ENCODE measurements at places on chromosomes 6 and 20.

GRCh38 chr20:38091441-38092216 is 58.1 kb downstream of the RPRD1B start:
- DNase-seq = no peak

DNA sequence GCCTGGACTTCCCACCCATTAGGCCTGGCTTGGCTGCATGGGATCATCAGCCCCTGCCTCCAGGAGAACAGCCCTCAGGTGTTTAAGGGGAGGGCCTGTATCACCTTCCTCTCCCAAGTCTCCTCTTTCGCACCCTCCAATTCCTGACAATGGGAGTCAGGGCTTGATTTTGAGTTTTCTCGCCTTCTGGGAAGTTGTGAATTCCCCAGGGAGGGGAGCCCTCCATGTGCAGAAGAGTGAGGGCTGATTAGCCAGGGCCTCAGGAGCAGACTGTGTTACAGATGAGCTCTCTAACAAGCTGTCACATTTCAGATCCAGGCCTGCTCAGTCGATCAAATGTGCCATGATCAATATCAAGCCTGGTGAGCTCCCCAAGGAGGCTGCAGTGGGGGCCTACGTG is 42.4 kb downstream of the CNBD2 start:
- DNase-seq = no peak

- no peak for DNase-seq
Measured at GRCh38 chr6:3315841-3316240, 57.1 kb downstream of the PSMG4 start.

DNA sequence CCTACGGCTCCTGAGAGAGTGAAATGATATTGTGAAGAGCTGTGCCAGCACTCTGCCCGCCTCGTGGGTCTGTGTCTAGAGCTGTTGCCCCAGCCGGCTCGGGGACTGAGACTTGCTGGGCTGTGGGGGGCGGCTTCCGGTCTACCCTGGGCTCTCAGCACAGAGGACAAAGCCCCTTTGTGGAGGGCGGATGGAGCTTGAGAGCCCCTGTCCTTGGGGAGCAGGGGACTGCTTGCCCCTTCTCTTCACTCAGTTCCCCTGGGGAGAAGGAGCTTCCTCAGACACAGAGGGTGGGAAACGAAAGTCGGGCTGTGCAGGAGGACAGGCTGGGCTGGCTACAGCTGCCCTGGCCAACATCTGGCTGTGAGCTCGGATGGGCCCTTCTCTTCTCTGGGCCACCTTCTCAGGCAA is 11.0 kb downstream of the SRC start:
- DNase-seq = no peak

GRCh38 chr6:1504465-1504864 is 105.2 kb upstream of the FOXC1 start:
- DNase-seq = no peak

DNA sequence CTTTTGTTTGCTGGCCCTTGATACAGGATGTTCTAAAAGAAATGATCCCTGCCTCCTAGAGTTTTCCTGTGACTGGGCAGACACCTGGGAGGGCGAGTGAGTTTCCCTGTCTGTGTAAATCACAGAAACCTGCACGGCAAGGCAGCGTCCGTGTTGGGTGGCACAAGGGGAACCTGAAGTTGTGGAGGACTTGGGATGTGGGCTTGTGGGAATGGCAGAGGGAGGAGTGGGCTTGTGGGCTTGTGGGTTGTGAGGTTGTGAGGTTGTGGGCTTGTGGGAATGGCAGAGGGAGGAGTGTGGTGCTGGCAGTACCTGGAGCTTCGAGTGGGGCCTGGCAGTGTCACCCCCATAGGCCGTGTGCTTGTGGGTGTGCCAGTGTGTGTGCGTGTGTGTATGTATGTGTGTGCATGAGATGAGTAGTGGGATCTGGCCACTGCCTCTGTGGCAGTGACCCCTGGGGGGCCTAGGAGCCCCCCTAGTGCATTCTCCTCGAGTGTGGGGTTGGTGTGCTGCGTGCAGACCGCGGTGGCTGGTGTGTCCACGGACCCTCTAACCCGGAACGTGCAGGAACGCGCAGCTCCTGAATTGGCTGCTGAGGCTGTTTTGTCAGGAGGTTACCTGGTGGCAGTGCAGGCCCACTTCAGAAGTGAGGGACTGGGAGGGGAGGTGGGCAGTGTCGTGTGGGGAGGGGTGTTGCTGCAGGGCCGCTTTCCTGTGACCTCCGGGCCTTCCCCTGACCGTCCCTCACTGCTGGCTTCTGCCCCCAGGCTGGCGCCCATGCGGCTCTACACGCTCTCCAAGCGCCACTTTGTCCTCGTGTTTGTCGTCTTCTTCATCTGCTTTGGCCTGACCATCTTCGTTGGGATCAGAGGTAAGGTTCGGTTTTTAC is 13.0 kb downstream of the TMEM181 start:
- DNase-seq = no peak

DNA sequence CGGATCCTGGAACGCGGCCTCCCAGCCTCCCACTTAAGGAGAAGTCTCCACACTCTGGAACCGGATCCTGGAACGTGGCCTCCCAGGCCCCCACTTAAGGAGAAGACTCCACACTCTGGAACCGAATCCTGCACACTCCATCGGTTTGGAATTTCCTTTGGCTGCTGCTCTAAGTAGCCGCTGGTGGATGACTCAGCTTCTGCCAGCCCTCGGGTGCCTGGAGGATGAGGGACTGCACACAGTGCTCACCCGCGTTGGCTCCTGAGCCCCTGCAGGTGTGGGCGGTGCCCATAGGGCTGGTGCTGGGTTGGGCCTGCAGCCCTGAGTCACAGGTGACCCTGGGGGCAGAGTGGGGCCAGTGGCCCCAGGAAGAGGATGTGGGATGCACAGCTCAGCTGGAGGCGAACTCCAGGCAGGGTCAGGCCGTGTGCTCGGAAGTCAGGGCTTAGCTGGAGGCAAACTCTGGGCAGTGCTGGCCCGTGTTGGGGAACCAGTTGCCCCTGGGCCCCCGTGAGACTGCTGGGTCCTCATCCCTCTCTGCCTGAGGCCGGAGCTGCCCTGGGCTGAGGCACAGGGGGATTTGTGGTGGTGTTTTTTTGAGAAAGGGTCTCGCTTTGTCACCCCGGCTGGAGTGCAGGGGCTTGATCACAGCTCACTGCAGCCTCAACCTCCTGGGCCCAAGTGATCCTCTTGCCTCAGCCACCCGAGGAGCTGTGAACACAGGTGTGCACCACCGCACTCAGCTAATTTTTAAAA is 13.9 kb upstream of the TNFRSF6B start:
- DNase-seq = peak; percentile 96

GRCh38 chr6:89944826-89945407 is 50.6 kb downstream of the GJA10 start:
- no peak for DNase-seq

DNA sequence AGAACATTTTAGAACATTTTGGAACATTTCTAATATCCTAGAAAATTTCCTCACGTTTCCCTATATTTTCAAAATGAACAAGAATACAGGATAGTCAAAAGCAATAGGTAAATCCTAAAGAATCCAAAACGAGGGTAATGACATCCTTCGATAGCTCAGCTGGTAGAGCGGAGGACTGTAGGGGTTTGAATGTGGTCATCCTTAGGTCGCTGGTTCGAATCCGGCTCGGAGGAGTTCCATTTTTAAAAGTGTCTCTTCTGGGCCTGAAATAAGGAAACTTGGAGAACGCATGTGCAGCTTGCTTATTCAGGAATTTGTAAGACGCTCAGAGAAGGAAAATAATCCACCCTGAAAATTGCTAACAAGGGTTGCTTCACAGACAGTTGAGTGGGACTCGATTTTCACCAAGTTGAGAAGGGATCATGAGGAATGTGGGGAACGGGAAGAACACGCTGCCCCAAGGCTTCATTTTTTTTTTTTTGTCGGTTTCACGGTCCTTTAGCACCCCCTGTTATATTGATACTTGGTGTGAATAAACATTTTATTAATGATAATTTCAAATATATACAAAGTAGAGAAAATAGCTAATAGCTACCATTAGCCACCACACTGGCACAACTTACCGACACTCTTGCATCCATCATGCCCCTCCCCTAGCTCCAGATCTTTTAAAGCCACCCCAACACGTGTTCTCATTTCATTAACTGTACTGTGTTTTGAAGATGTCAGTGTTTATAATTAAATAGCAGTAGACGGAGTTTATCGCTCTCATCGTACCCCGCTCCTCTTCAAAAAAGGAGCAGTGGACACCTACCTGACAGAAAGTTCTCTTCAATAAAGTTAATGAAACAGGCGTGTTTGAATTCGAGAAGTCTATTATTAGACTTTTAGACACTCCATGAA is 1.8 kb upstream of the ABT1 start:
- no peak for DNase-seq

- DNase-seq = no peak
Measured at GRCh38 chr6:14977747-14978382, 268.0 kb upstream of the JARID2 start.

GRCh38 chr6:65289491-65289890 is 417.5 kb downstream of the EYS start:
- peak; percentile 3 for DNase-seq

GRCh38 chr6:73656531-73657145 is 2.8 kb upstream of the SLC17A5 start:
- DNase-seq = no peak

- no peak for DNase-seq
Measured at GRCh38 chr6:157763904-157764177, 59.2 kb upstream of the SNX9 start.

GRCh38 chr6:141653590-141653989 is 479.1 kb upstream of the GJE1 start:
- no peak for DNase-seq

DNA sequence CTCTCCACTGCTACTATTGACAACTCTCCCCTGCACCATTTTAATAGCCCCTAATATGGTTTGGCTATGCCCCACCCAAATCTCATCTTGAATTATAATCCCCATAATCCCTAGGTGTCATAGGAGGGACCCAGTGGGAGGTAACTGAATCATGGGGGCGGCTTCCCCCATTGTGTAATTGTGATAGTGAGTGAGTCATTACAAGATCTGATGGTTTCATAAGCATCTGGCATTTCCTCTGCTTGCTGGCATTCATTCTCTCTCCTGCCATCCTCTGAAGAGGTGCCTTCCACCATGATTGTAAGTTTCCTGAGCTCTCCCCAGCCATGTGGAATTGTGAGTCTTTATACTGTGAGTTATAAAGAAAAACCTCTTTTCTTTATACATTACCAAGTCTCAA is 74.1 kb upstream of the TCF21 start:
- DNase-seq = no peak

DNA sequence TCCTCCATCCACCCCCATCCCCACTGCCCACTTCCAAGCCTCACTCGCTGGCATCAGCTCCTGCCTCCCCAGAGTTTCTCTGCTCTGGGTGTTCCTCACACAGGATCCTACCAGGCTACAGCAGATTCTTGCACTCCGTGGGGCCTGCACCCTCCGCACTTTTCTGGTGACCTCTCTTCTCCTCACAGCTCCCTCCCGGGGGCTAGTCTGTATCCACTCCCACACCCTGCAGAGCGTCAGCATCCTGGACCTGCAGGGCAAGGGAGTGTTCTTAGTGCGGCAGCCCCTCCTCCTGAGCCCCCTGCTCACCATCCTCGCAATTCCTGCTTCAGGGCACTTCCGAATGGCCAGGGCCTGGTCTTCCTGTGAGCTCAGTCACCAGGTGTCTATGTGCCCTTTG is 224.2 kb downstream of the DLL1 start:
- no peak for DNase-seq

- DNase-seq = no peak
Measured at GRCh38 chr20:63282946-63283345, 10.0 kb upstream of the COL20A1 start.

DNA sequence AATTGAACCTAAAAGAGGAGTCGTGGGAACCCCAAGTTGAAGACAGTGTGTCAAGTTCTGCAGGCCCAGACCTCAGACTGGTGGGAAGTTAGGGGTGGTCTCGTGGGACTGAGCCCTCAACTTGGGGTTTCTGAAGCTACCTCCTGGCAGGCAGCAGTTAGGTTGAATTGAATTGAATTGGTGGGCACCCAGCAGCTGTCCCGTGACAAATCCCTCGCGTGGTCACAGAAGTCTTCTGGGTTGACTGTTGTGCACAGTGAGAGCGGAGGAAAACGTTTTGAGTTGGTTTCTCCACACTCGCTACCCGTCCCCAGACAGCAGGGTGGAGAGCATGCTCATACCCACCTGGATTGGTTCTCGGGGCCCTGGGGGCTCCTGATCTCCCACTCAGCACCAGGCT is 12.9 kb downstream of the SLC4A11 start:
- DNase-seq = no peak

DNA sequence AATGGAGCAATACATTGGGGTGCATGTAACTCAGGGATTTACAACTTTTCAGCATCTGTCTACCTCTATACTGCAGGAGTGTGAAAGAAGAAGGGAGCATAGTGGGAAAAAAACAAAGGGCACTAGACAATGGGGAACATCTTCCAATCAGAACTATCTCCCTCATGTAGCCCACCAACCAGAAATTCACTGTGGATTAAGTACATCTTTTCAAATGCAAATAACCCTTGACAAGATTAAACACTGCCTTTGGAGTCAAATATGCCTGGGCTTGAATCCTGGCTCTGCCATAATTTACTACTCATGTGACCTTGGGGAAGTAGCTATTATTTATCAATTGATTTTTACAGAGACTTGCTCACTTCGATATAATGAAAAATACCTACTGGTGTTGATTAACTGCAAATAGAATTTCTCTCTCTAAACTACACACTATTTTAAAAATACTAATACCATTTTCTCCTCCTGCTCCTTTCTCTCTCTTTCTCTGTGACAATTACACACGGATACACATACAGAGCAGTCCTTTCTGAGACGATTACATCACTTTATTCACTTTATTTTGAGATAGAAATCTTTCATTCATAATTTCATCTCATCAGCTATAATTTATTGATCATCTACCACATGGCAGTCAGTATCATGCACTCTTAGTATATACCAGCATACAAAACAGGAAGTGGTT is 783.7 kb downstream of the FRK start:
- DNase-seq = no peak

DNA sequence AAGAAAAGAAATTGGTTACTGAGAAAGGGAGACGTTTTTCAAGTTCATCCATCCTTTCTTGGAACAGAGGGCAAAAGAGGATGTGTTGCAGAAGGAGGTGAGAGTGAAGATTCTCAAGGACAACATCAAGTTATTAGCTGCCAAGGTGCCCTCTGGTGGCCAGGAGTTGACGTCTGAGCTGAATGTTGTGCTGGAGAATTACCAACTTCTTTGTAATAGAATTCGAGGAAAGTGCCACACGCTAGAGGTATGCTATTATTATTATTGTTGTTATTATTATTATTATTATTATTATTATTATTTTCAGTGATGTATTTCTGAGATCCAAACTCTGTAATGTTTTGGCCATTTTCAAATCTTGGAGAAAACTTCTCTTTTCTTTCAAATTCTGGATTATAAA is 197.0 kb downstream of the UTRN start:
- DNase-seq = peak; percentile 73

DNA sequence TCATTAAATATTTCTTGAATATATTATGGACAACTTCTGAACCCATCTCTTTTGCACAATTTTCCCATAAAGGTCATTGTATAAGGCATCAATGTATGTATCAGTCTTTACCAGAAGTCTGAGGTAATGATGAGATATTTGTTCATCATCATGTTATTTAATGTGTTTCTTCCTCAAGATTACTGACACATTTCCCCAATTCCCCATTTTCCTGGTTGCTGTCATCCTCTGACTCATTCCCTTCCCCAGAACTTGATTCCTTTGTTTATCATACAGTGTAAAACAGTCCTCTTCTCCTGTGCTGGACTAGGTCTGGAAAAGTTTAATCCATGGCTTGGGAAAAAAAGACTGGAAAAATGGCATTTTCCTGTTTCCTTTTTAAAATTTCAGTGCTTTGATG is 107.9 kb upstream of the FLRT3 start:
- DNase-seq = no peak
